Left renal cortex interstitium (tissue), 4 donors: ENCODE measurements at places on chromosomes 1 and 21. TPM values are rescaled to one million over a fixed set of nuclear protein-coding genes. Genes with fewer than 3 reads are reported as not detected.

Gene DMBX1
- not detected for polyA plus RNA-seq

Gene CLCA1
- polyA plus RNA-seq: 0.07 TPM

Gene PTAFR
- polyA plus RNA-seq: 2.9 TPM

Gene PTGFR
- polyA plus RNA-seq: 0.28 TPM

GRCh38 chr1:1114431-1114830 lies 1.5 kb downstream of the C1orf159 start:
- DNase-seq: no peak

DNA sequence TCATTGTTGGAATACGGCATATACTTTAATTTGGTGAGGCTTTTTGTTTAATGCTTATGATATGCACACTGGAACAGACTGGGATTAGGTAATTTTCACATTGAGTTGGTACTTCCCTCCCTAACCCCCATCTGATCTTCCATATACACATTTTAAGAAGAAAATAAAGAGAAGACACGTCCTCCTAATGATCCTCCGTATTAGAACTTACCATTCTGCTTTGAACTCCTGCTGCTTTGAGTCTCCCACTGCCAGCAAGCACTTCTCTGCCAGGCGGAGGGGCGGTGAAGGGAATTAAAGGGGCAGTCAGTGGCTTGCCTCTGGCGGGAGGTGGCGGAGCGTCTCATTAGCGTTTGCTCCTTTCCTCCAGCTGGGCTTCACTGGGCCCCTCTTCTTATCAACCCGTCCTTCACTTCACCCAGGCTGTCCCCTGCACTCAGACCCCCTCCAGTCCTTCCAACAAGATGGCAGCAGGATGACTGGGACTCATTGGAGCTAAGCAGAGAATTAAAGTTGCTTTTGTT lies 433.4 kb downstream of the KIF26B start:
- no peak for DNase-seq

DNA sequence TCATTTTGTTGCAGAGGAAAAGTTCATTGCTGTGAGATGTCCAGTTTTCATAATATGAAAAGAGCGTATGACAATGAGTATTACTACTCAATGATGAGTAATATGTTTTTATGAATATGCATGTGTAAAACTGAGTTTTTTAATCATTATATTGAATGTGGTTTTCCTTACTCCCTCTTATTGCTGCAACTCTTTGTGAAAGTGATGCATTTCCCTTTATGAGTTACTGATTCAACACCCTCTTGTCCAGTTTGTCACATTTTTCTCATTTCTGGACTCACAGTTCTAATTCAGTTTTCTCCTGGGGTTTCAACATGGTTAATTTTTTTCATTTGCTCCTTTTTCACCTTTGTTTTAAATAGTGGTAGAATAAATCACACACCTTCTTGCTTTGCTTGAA lies 35.2 kb upstream of the KCNJ15 start:
- no peak for DNase-seq

DNA sequence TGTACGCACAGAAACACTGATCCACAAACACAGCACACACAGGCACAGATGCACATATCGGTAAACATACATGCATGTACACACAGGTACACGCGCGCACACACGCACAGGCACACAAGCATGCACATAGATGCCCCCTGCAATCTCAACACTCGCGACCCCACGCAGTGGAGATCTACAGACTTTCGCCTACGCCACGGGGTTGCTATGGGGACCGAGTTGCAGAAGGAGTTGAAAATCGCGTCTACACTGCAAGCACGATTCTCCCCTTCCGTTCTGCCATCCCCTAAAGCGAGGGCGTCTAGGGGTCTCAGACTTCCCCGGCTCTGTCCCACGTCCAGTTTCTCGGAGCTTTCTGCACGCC lies 826 bp downstream of the TRIM17 start:
- DNase-seq: no peak

DNA sequence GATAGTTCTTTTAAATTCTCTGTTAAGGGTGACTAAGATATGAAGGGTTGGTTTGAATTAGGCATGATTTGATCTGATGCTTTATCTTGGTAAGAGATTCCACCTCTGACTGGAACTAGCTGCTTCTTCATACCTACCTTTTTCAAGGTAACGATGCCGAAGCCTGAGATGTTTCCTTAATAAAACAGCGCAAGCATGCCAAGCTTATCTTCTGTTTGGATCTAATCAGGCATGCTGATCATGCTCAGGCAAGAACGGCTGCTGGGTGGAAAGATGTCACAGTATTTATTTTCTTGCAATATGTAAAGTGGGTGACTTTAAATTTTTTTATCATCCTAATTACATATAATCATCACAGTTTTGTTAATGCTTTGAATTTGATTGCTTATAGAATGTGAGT lies 148.7 kb downstream of the ADGRL2 start:
- no peak for DNase-seq

DNA sequence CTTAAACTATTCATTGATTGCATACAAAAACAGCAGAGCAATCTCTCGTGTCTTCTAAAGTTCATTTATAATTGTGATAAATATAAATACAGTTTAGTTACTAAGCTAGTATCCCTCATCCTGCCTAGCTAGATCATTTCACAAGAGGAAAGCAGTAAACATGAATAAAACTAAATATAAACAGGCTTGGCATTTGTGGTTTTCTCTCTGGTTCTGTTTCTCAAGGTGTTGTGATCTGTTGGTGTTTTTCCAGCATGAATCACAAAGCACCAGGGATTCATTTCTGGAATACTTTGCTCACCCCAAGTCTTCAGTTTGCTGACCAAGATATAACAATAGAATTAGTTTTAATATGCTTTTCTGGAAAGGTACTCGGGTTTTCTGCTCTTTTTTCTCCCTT lies 32.7 kb upstream of the GLIS1 start:
- DNase-seq: no peak

- DNase-seq: no peak
Measured at GRCh38 chr1:6342056-6342455, 51.5 kb downstream of the ACOT7 start.

DNA sequence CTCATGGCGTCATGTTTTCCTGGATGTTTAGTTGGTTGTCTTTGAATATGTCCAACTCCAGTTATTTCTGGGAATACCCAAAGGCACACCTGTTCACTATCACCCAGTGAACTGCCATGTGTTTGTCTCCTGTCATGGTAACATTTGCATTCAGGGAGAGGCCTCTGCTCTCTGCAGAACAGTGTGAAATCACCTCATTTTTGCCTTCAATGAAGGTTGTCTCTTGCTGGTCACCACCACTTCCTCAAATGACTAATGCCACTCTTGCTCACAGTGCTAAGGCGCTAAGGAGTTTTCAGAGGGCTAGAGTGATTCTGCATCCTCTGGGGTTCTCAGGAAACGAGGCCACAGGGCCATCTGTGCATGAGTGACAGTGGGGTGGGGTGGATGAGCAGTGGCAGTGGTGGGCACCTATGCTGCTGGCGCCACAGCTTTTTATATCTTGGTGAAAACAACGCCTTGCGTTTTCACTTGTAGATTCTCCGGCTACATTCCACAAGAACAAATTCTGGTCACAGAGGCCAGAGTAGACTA lies 60.0 kb upstream of the ATP5PO start:
- no peak for DNase-seq

DNA sequence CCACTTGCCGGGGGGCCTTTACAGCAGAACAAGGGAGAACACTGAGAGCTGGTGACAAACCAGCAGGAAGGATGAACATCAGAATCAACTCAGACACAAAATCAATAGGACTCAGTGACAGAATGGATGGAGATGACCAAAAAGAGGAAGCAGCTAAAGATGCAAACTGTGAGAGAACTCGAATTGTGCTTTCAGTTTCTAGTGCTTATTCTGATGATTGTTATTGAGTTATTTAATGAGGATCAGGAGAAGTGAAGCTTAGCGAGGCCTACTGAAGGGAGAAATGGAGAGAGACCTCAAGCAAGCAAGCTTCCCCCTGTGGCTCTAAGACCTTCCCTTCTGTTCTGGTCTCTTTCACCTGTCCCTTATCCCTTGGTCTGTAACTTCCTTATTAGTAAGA lies 30.3 kb upstream of the TMEM125 start:
- no peak for DNase-seq

DNA sequence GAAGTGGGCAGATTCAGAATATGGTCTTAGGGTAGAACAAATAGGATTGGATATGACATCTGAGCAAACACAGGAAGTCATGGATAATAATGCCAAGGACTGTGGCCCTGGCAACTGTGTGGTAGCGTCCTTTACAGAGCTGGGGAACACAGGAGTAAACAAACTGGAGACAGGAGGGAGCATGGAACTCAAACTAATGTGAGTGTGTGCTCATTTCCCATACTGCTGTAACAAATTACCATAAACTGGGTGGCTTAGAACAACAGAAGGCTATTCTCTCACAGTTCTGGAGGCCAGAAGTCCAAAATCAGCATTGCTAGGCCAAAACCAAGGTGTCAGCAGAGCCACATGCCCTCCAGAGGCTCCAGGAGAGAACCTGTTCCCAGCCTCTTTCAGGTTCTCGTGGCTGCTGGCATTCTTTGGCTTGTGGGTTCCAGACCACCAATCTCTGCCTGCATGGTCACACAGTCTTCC lies 106.4 kb downstream of the TGFBR3 start:
- DNase-seq: no peak

DNA sequence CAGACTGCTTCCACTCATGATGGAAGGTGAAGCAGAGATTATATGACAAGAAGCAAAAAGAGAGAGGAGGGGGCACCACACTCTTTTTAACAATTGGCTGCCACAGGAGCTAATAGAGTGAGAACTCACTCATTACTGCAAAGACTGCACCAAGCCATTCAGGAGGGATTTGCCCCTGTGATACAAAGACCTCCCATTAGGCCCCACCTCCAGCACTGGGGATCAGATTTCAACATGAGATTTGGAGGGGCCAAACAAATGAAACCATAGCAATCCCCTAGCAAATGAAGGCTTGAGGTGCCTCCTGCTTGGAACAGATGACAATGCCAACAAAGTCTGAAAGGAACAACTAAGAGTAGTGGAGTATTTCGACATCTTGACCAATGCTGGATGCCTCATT lies 122.5 kb upstream of the COA6 start:
- no peak for DNase-seq

GRCh38 chr1:230047114-230047865 lies 19.7 kb upstream of the GALNT2 start:
- DNase-seq: no peak

DNA sequence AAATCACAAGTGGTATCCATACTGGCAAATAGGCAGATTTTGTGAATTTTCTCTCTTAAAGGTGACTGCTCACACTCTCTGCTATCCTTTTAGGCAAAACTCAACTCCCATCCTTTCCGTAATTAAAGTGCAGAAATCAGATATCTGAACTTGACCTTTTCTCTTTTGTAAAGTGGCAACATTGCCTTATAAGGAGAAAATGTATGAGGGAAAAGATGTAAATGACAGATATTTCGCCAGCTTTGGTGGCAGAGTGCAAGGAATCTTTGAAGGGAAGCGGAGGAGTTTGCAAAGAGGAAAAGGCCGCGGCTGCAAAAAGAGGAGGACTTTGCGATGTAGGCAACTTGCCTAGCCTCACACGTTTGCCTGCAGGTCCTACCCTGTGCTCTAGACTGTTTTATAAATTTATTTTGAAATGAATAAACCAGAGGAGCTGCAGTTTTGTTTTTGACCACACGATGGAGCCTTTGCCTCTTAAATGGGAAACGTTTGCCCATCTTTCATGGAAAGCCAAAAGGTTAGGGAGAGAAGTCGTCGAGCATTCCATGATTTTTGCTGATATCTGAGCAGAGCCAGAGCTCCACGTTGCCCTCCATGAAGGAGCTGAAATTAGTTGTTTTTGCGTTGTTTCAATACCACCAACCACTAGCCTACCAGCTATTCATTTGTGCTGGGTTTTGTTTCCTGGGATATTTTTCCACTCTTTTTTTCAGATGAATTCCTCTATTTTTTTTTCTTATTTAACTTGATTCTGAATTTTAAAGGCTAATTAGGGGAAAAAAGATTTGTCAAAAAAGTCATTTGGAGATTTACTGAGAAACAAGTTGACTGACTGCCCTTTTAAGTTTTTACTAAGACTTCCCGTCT lies 242.3 kb downstream of the LMX1A start:
- no peak for DNase-seq
